Activated T-cell treated with anti-CD3 and anti-CD28 coated beads, Interleukin-2, amount 50 U/mL, for 72 hours (primary cell): ENCODE measurements at places on chromosomes 1 and 21.

DNA sequence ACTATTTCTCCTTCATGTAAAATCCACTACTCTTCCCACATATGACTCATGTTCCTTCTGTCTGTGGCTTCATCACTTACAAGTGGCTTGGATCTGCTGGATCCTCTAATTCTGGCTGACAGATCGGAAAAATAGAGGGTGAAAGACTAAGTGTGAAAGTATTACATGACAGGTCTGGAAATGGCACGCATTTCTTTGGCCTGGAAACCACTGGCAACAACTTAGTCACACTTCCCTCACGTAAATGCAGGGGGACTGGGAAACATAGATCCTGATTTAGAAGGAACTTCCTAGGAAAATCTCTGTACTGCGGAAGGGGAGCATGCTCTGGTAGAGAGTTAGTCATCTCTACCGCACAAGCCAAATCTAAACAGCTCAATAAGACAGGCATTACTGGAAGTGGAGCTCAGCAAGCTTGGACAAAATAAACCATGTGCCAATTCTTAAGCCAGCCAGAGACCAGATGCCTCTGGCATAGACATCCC, 305.4 kb upstream of the PTBP2 start:
- no peaks in the 10 kb centered on the region for H3K36me3 ChIP-seq
- DNase-seq: no peak
- H3K4me1 ChIP-seq: no peaks in the 10 kb centered on the region
- H3K4me3 ChIP-seq: no peak overlapping the region
- H3K27ac ChIP-seq: no peak overlapping the region

- peaks cover 23% of the 10 kb centered on the region for H3K27me3 ChIP-seq
- DNase-seq: no peak
- peaks cover 26% of the 10 kb centered on the region for H3K4me1 ChIP-seq
- H3K36me3 ChIP-seq: no peaks in the 10 kb centered on the region
- H3K4me3 ChIP-seq: no peak overlapping the region
- H3K27ac ChIP-seq: no peak overlapping the region
Measured at GRCh38 chr1:24558902-24559791, 3.3 kb downstream of the NCMAP start.

- H3K27ac ChIP-seq: no peak overlapping the region
- H3K4me1 ChIP-seq: no peaks in the 10 kb centered on the region
- H3K36me3 ChIP-seq: no peaks in the 10 kb centered on the region
- H3K4me3 ChIP-seq: no peak overlapping the region
- DNase-seq: no peak
Measured at GRCh38 chr1:215730600-215730999, 163.5 kb downstream of the KCTD3 start.

GRCh38 chr1:31760471-31761470, 3.4 kb downstream of the ADGRB2 start:
- peaks cover 16% of the 10 kb centered on the region for H3K4me1 ChIP-seq
- DNase-seq: peak; percentile 66
- H3K36me3 ChIP-seq: no peaks in the 10 kb centered on the region
- no peak overlapping the region for H3K27ac ChIP-seq

DNA sequence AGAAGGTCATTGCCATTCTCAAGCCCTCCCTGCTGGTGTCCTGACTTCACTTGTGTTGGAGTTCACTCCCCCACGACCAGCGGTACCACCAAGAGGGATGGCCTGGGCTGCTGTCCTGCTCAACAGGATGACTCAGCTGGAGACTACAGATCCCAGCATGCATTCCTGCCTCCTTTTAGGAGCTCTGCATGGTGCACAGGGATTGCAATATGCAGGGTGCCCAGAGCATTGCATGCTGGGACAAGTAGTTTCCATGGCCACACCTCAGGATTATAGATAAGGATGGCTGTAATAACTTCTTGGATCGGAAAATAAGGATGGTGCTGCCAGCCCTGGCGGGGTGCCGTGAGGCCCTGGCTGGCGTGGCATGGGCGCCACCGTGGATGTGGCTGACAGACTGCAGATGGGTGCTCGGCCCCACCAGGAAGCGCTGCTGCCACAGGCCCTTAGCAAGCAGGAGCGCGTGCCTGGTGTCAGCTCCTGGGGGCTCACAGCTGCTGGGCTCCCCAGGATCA, 150.0 kb downstream of the CASZ1 start:
- no peaks in the 10 kb centered on the region for H3K4me1 ChIP-seq
- H3K27ac ChIP-seq: no peak overlapping the region
- no peaks in the 10 kb centered on the region for H3K27me3 ChIP-seq
- H3K36me3 ChIP-seq: peaks cover 2% of the 10 kb centered on the region
- H3K4me3 ChIP-seq: no peak overlapping the region

- no peaks in the 10 kb centered on the region for H3K36me3 ChIP-seq
- peaks cover 5% of the 10 kb centered on the region for H3K27me3 ChIP-seq
- H3K4me1 ChIP-seq: no peaks in the 10 kb centered on the region
- no peak for DNase-seq
Measured at GRCh38 chr1:168972887-168973286, 133.6 kb upstream of the ATP1B1 start.

- no peak overlapping the region for H3K4me3 ChIP-seq
- H3K27me3 ChIP-seq: peaks cover 10% of the 10 kb centered on the region
- no peaks in the 10 kb centered on the region for H3K36me3 ChIP-seq
Measured at GRCh38 chr1:245345191-245345884, 190.6 kb downstream of the KIF26B start.

GRCh38 chr1:58204284-58204683, 342.2 kb downstream of the OMA1 start:
- H3K4me1 ChIP-seq: no peaks in the 10 kb centered on the region
- H3K4me3 ChIP-seq: no peak overlapping the region
- no peaks in the 10 kb centered on the region for H3K36me3 ChIP-seq
- H3K27ac ChIP-seq: no peak overlapping the region
- H3K27me3 ChIP-seq: no peaks in the 10 kb centered on the region

DNA sequence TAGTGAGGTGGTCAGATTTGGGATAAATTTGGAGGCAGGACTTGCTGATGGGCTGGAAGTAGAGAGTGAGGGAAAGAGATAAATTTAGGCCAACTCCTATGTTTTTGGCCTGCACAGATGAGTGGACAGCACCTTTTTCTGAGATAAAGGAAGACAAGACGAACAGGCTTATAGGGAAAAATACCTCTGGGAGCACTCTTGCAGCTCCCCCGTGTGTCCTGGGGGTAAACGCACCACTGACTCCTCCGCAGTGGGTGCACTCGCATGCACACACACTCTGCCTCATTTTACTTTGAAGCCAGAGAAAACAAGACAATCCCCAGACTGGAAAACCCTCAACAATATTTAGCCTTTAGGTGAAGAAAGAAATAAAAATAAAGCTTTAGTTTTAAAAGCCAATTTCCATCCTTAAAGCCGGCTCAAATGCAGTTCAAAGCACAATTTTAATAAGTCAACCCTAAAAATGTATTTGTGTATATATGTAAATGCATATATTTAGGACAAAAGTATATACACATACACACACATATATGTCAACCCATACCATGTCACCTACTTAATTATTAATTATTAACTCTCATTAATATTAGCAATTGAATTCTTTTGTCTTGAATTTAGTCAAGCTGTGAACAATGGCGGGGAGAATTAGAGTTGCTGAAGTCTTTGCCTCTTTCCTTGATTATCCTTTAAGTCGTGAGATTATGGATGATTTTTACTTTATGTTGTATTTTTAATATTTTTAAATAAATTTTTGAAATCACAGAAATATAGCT, 341.8 kb downstream of the ZNF326 start:
- no peak overlapping the region for H3K4me3 ChIP-seq
- no peaks in the 10 kb centered on the region for H3K27me3 ChIP-seq
- DNase-seq: no peak
- no peaks in the 10 kb centered on the region for H3K36me3 ChIP-seq
- H3K27ac ChIP-seq: no peak overlapping the region
- no peaks in the 10 kb centered on the region for H3K4me1 ChIP-seq
